ENCODE measurements at places on chromosomes 2 and 18.

GRCh38 chr2:86453836-86454235 is 12.7 kb downstream of the KDM3A start:
- DNase-seq, result no peak

DNA sequence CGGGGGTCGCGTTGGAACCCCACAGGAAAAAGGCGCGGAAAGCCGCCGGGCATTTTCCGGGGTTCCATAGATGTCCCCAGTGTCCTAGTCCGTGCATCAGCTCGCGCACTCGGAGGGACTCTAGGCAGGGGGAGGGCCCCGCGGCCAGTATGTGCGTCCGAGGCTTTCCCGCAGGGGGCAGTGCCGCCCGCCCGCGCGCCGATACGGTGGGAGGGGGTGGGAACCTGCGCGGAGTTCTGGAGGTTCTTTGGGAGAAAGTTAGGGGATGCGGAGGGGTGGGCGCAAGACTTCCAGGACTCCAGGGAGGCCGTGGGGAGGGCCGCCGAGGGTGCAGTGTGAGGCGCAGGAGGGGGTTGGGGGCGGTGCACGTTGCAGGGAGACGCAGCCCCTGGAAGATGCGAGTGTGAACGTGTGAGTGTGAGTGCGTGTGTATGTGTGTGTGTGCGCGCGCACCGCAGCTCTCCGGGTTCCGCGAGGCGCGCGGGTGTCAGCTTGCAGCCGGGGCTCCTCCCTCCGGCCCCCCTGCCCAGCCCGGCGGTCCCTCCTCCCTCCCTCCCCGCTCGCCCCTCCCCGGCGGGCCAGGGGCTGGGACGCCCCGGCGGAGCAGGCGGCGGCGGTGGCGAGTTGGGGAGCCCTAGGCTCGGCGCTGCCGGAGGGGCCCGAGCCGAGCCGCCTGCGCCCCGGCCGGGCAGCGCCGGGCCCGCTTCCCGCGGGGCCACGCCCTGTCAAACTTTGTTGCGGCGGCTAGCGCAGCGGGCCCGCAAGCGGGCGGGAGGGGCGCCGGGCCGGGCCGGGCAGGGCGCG is at the start of gene TCF7L1:
TCF7L1 (plus strand) TSS at position 559 of the 804 bp plus-strand sequence. CDS start 293 bp downstream, outside the sequence.
- DNase-seq, result peak; percentile 92

DNA sequence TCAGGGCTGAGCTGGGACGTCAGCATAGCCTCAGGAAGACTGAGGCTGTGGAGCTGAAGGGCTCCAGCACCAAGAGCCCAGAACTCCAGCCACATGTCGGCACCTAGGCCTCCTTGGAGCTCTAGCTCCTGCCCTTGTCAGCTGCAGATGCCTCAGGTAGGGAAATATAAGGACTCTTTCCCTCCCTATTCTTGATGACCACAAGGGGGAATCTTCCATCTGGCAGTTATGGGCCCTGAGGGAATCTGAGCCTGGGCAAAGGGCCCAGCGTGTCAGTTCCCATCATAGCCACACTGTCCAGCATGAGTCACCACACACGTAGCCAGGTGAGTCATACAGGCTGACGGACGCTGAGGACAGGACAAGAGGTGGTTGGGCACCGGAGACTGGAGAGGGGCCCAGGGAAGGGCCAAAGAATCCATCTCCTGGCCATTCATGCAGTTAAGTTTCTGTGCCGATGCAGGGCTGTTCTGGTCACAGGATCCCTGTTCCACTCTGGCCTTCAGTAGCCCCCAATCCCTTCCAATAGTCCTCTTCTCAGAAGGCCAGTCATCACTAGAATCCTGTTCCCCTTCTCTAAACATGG is 1.8 kb downstream of the MPV17 start:
- peak; percentile 98 for DNase-seq

GRCh38 chr2:95296880-95297487 is at the start of gene KCNIP3:
Gene KCNIP3 (plus strand): TSS chr2:95297347. CDS start chr2:95297439, 92 bp downstream.
- DNase-seq, result no peak

GRCh38 chr18:25298853-25299274 is 53.1 kb downstream of the ZNF521 start:
- peak; percentile 98 for DNase-seq

DNA sequence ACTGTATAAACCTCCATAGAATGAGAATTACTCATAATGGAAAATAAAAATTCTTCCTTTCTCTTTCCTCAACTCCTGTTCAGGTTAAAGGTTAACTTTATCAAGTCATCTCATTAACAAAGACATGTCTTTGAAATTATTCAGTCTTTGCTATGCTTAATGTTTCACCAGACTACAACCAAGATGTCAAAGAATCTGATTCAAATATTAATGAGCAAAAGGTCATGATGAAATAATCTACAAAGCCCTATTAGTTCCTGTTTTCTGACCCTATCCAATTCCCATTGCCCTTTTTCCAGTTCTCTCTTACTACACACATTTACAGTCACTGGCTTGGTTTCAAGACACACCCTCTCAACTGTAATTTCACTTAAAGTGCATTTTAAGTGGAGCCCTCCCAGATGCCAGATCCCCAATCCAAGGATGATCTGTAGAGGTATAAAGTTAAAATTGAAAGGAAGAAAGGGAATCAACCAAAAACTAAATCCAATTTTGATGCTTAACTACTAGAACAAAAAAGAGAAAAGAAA is 246.9 kb upstream of the CYP26B1 start:
- no peak for DNase-seq

DNA sequence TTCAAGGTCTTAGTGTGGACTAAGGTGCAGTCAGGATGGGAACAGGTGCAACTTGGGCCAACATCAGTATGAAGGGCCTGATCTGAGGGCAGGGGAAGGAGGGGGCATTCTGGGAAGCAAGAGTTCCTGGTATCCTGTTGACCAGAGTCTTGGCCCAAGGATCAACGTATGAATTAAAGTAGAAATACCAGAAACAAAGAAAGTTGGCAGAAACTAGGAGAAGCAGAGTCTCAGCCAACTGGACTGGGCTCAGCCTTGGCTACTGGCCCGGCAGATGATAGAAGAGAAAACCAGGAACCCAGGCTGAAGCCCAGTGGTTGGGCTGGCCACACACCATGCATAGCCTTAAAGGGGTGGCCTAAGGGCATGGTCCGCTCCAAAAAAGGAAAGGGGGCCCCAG is 2.3 kb downstream of the CETN1 start:
- DNase-seq, result no peak
